ENCODE measurements at places on chromosomes 1 and 21. TPM values are rescaled to one million over a fixed set of nuclear protein-coding genes. Genes with fewer than 3 reads are reported as not detected.

DNA sequence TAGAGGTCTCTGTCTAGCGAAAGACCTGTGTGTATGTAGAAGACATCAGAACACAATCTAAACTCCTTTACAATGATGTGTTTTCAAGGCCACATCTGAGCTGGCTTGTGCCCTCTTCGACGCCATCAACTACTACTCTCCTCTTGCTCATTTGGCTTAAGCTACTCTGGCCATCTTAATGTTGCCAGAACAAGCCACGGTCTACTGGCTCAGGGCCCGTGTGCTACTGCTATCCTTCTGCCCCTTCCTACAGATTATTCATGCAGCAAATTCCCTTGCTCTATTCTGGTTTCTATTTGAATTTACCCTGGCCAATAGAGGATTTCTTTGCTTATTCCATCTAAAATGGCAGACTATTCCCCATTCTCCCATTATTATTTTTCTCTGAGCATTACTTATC lies 121.7 kb downstream of the ZZZ3 start:
- no peak overlapping the region for H3K27ac ChIP-seq
- no peak for DNase-seq
- no peak overlapping the region for H3K4me3 ChIP-seq

- DNase-seq: no peak
- H3K4me3 ChIP-seq: no peak overlapping the region
Observed at GRCh38 chr1:29390075-29390474, 153.8 kb downstream of the PTPRU start.

- no peaks in the 10 kb centered on the region for H3K27me3 ChIP-seq
- H3K4me1 ChIP-seq: no peaks in the 10 kb centered on the region
- no peak overlapping the region for H3K4me3 ChIP-seq
Observed at GRCh38 chr1:174726880-174727585, 272.7 kb upstream of the CACYBP start.

- no peaks in the 10 kb centered on the region for H3K27me3 ChIP-seq
- no peak for DNase-seq
- no peak overlapping the region for H3K4me3 ChIP-seq
- H3K36me3 ChIP-seq: peaks cover 82% of the 10 kb centered on the region
Observed at GRCh38 chr1:151406176-151406575, 6.8 kb downstream of the PSMB4 start.

DNA sequence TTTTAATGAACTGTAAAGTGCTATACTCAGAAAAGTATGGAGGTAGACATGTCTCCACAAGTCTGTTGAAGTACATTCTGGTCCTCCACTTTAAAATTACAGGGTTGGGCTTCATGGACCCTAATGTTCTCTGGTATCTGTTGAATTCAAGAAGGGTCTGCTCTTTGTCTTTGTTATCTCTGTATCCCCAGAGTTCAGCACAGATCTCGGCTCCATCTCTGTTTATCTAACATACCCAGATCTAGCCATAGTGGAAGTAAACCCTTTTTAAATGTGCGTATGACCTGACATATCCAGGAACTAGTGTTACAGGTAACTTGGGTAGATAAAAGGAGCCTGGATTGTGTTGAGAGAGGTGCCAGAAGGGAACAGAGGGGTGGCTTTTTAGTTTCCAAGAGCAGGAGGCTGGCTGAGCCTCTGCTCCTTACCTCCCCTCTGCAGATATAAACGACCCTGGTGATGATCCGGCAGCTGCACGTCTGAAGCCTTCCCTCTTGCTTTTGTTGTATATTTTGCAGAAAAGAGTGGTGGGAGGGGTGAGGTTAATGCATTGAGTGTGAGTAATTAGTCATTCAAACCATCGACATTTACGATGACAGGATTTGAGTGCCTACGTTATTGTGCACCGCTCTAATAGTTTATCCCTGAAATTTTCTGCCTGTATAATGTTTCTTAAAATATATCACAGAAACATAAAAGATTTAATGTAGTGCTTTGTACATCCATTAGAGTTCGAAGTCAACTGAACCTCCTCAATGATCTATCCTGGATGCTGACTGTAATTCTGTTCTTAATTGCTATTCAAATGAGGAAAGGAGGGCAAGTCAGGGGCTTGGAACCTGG lies 30.8 kb downstream of the ELAVL4 start:
- DNase-seq: no peak
- H3K36me3 ChIP-seq: no peaks in the 10 kb centered on the region
- H3K4me1 ChIP-seq: no peaks in the 10 kb centered on the region
- no peak overlapping the region for H3K27ac ChIP-seq
- no peak overlapping the region for H3K4me3 ChIP-seq

GRCh38 chr1:228408041-228408868 lies 1.6 kb upstream of the TRIM11 start:
- no peaks in the 10 kb centered on the region for H3K36me3 ChIP-seq
- peak overlapping the region; percentile 51 for H3K4me3 ChIP-seq
- no peak for DNase-seq
- no peak overlapping the region for H3K27ac ChIP-seq
- no peaks in the 10 kb centered on the region for H3K27me3 ChIP-seq

- no peak overlapping the region for H3K4me3 ChIP-seq
- no peak overlapping the region for H3K27ac ChIP-seq
- H3K36me3 ChIP-seq: no peaks in the 10 kb centered on the region
- H3K4me1 ChIP-seq: no peaks in the 10 kb centered on the region
- H3K27me3 ChIP-seq: no peaks in the 10 kb centered on the region
- DNase-seq: no peak
Observed at GRCh38 chr1:232473324-232473723, 156.6 kb downstream of the SIPA1L2 start.

DNA sequence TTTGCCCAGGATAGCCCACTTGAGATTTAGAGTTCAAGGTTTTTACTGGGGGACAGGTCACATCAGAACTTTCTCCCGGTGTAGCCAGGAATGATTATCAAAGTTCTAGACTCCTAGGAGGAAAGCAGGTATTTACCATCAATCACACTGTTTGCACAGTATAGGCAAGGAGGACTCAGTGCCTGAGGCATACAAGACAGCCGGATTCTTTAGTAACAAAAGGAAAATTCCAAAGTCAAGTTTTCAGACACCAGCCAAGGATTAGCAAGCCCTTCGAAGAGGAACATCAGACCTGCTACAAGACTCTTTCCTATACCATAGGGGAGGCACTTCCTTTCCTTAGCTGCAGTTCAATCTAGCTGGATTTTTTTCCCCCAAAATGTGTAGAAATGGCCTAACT lies 197.8 kb upstream of the USP25 start:
- no peaks in the 10 kb centered on the region for H3K36me3 ChIP-seq
- H3K4me1 ChIP-seq: no peaks in the 10 kb centered on the region
- no peak overlapping the region for H3K27ac ChIP-seq
- H3K27me3 ChIP-seq: peaks cover 16% of the 10 kb centered on the region

DNA sequence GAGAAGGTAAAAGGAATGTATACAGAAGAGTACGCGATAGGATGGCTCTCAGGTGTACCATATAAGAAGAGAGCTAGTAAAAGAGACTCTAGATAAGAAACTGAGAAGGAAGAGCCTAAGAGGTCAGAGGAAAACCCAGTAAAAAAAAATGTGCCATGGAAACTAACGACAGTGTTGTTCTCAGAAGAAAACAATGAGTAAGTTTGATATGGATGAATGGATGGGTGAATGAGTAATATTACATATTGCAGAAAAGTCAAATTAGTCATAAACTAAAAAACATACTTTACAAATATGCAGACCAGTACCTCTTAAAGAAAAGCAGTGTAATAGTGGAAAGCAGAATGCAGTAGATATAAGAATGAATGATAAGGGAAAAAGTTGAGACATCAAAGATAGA lies 316.2 kb downstream of the HMCN1 start:
- no peaks in the 10 kb centered on the region for H3K4me1 ChIP-seq
- H3K27ac ChIP-seq: no peak overlapping the region
- no peak for DNase-seq
- no peaks in the 10 kb centered on the region for H3K27me3 ChIP-seq
- H3K36me3 ChIP-seq: no peaks in the 10 kb centered on the region

GRCh38 chr1:236159704-236160539 lies 17.6 kb downstream of the GPR137B start:
- no peak overlapping the region for H3K27ac ChIP-seq
- no peaks in the 10 kb centered on the region for H3K27me3 ChIP-seq
- DNase-seq: no peak
- peaks cover 12% of the 10 kb centered on the region for H3K4me1 ChIP-seq

- H3K36me3 ChIP-seq: no peaks in the 10 kb centered on the region
- DNase-seq: no peak
- H3K4me1 ChIP-seq: no peaks in the 10 kb centered on the region
- no peaks in the 10 kb centered on the region for H3K27me3 ChIP-seq
Observed at GRCh38 chr1:14520514-14521163, 77.8 kb upstream of the KAZN start.

DNA sequence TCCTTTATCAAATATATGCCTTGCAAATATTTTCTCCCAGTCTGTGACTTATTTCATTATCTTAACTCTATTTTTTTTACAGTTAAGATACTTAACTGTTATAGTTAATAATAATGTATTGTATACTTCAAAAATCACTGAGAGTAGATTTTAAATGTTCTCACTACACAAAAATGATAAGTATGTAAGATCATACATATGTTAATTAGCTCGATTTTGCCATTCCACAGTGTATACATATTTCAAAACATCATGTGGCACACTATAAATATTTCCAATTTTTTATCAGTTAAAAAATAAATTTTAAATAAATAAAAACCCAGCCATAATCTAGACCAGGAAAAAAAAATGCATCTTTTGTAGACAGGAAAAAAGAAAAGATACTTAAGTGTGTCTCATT lies 27.2 kb downstream of the CTTNBP2NL start:
- H3K36me3 ChIP-seq: no peaks in the 10 kb centered on the region
- no peaks in the 10 kb centered on the region for H3K4me1 ChIP-seq
- H3K4me3 ChIP-seq: no peak overlapping the region
- H3K27me3 ChIP-seq: no peaks in the 10 kb centered on the region
- DNase-seq: no peak

GRCh38 chr1:234731569-234732085 lies 121.6 kb upstream of the IRF2BP2 start:
- peak overlapping the region; percentile 47 for H3K27ac ChIP-seq
- DNase-seq: no peak
- H3K36me3 ChIP-seq: no peaks in the 10 kb centered on the region
- no peaks in the 10 kb centered on the region for H3K27me3 ChIP-seq
- peaks cover 24% of the 10 kb centered on the region for H3K4me1 ChIP-seq
- no peak overlapping the region for H3K4me3 ChIP-seq

DNA sequence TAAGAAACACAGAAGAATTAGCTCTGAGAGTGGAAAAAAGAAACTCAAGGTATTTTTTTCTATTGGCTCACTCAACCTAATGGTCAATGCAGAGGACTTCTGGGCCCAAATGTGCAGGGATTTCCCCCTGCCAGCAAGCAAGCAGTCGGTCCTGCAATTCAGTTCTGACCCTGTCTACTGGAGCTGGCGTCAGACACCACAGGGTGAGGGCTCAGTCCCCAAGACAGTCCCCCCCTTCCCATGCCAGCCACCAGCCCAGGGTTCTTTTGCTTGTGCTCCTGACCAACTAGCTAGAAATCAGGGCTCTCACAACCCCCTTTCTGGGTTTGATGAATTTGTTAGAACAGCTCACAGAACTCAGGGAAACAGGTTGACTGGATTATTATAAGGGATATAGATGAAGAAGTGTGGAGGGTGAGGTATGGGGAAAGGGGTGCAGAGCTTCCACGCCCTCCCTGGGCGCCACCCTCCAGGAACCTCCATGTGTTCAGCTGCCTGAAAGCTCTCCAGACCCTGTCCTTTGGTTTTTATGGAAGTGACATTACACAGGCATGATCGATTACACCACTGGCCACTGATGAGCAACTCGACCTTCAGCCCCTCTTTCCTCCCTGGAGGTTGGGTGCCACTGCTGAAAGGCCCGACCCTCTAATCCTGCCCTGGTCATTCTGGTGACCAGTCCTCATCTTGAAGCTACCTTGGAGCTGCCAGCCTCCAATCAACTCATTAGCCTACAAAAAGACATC lies 22.5 kb upstream of the PWP2 start:
- peaks cover 77% of the 10 kb centered on the region for H3K4me1 ChIP-seq
- H3K4me3 ChIP-seq: peak overlapping the region; percentile 53
- no peaks in the 10 kb centered on the region for H3K27me3 ChIP-seq

GRCh38 chr1:22591576-22591975 lies 28.3 kb downstream of the EPHA8 start:
- no peak for DNase-seq
- H3K27ac ChIP-seq: no peak overlapping the region
- H3K4me1 ChIP-seq: no peaks in the 10 kb centered on the region

DNA sequence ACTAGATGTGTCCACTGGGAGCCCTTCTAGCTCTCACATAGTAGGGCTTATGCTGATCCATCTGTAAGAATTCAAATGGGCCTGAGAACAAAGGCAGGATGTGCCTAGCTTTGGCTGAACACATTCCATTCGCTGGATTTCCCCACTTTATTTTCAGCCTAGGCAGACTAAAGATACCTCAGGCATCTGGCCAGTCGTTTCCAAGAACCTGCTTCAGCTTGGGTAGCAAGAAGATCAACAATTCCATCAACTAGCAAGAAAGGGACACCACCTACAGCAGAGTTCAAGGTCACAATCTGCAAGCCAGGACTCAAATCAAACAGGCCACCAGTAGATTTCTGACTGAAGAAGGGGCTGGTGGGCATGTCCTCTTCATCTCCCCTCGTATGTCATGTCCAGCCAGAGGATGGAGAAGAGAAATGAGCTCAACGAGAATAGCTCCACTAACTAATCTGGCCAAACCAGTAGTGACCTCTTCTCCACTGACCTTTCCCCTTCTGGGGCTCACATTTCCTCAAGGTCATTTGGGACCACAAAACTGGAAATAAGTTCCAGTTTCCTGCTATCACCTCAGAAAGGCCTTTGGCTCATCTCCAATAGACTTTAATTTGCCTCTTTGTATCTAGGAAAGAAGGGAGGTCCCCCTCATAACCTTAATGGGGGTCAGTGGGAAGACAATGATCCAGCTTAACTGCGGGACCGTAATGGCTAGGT lies 14.2 kb downstream of the TXNIP start:
- H3K36me3 ChIP-seq: no peaks in the 10 kb centered on the region
- H3K4me3 ChIP-seq: peak overlapping the region; percentile 42
- H3K27ac ChIP-seq: peak overlapping the region; percentile 95
- H3K27me3 ChIP-seq: no peaks in the 10 kb centered on the region
- peaks cover 90% of the 10 kb centered on the region for H3K4me1 ChIP-seq

- no peaks in the 10 kb centered on the region for H3K4me1 ChIP-seq
- no peaks in the 10 kb centered on the region for H3K36me3 ChIP-seq
- DNase-seq: peak; percentile 3
- peaks cover 3% of the 10 kb centered on the region for H3K27me3 ChIP-seq
- no peak overlapping the region for H3K27ac ChIP-seq
Observed at GRCh38 chr1:240004086-240004749, 87.5 kb upstream of the FMN2 start.

SERTAD4 gene
- total RNA-seq: not detected

ACKR1 gene
- total RNA-seq: not detected

PHGDH gene
- 4.9 TPM for total RNA-seq

HSD3B2 gene
- total RNA-seq: not detected

CLCA4 gene
- total RNA-seq: not detected

NEK2 gene
- total RNA-seq: 0.81 TPM

DYNLT4 gene
- total RNA-seq: 3.6 TPM

All from CD4-positive, CD25-positive, alpha-beta regulatory T cell (primary cell).